Smooth muscle cell of trachea (primary cell): ENCODE measurements at places on chromosomes 1 and 21. TPM values are rescaled to one million over a fixed set of nuclear protein-coding genes. Genes with fewer than 3 reads are reported as not detected.

Gene TEDDM1
- total RNA-seq = not detected in 2 replicates

Gene SLC1A7
- 0.73 and 1.2 TPM in 2 replicates for total RNA-seq

Gene PRPF38B
- 10.3 and 15.4 TPM in 2 replicates for total RNA-seq

Gene TACSTD2
- total RNA-seq = 0.15 and 0.33 TPM in 2 replicates

Gene PTPRC
- total RNA-seq = under 0.01 TPM in 1 of 2 replicates, not detected in the other

Gene C1orf94
- not detected in 2 replicates for total RNA-seq

Gene APOBEC4
- total RNA-seq = not detected in 2 replicates

Gene PALMD
- 1.7 and 2.0 TPM in 2 replicates for total RNA-seq
